K562 (cell line): ENCODE measurements at places on chromosomes 16 and 17.

- no peak for DNase-seq
Observed at GRCh38 chr16:66266436-66267291, 99.8 kb upstream of the CDH5 start.

DNA sequence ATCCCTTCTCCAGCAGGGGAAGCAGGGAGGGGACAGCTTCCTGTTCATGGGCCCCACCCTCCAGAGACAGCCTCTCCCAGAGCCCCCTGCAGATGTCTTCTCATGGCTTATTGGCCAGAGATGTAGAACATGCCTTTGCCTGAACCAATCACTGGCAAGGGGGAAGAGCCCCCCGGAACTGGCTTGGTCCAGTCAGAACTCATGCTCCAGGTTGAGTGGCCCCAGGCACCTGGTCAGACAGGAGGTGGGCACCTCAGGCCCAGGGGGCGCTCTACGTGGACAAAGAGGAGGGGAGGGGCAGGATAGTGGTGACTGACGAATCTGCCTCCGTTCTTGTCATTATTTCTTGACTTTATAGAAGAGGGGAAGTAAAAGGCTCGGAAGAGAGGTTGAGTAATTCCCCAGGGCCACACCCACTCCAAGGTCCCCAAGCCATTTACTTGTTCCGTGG lies 23.6 kb downstream of the RAB11FIP4 start:
- no peak for DNase-seq

DNA sequence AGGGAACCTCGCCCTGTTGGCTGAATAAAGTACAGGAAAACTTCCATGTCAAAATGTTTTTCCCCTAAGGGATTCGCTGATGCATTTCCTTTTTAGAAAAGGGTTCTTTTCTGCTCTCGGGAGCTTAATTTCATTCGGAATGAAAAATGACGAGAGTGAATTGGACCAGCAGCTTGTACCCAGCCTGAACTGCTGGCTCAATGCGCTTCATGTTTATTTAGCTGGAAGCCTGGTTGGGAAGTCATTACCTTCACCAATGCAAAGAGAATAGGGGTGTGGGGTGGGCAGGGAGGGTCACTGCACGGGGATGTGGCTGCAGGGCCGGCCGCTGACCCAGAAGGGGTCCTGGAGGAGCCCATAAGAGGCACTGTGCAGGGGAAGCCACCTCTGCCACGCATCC lies 207.7 kb downstream of the ENGASE start:
- no peak for DNase-seq

GRCh38 chr16:57024894-57025680 lies 35.7 kb downstream of the NLRC5 start:
- DNase-seq: no peak

- no peak for DNase-seq
Observed at GRCh38 chr16:55825115-55825728, 7.7 kb downstream of the CES1 start.

DNA sequence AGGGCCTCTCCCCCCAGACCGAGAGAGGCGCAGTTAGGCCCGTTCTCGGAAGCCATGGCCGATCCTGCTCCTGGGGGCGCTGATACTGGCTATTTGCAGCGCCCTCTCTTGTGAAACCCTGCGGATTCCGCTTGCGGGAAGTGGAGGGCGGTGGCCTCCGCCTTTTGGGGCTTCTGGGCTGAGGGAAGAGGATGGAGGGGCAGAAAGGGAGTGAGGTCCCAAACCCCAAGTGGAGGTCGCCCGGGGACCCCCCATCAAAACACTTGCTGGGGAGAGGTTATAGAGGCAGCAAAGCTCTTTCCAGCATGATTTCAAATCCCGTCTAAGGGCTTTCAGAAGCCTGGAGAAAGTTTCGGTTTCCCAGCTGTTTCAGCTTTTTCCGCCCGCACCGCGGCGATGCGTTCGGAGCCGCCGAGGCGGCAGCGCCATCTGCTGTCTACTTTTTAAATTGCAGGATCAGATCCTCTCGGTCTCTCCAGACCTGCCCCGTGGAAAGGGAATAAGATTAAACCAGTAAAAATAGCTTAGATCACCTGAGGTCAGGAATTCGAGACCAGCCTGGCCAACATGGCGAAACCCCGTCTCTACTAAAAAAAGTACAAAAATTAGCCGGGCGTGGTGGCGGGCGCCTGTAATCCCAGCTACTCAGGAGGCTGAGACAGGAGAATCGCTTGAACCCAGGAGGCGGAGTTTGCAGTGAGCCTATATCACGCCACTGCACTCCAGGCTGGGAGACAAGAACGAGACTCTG lies 15.8 kb downstream of the SNX20 start:
- peak; percentile 69 for DNase-seq

GRCh38 chr16:2271848-2272461 lies 4.0 kb upstream of the RNPS1 start:
- no peak for DNase-seq

DNA sequence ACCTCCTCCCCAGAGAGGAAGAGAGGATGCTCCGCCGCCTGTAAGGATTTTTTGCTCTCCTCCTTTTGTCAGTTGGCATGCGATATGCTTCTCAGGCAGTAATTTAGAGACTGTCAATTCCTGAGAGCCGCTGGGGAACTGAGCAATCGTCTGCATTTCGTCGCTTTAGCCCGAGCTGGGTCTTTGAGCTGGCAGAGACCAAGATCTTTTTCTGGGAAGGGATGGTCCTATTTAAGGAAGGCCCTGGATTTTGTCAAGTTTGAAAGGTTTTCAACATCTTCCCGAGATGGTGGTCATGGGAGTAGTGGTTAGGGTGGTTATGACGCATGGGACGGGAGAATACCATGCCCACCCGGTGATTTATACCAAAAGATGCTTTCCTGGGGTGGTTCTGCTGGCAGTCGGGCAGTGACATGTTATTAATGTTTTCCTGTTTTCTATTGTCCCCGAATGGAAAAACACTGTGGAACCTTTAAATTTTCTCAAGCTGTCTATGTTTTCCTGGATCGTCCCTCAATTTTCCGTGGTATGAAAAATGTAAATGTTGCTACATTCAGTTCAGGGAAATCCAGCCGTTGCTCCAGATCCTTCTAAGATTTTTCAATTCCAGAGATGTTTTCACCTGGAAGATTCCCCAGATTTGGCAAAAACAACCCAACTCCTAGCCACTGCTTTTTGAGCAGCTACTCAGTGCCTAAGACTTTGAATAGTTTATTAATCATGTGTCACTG lies 586.4 kb downstream of the MAF start:
- no peak for DNase-seq

DNA sequence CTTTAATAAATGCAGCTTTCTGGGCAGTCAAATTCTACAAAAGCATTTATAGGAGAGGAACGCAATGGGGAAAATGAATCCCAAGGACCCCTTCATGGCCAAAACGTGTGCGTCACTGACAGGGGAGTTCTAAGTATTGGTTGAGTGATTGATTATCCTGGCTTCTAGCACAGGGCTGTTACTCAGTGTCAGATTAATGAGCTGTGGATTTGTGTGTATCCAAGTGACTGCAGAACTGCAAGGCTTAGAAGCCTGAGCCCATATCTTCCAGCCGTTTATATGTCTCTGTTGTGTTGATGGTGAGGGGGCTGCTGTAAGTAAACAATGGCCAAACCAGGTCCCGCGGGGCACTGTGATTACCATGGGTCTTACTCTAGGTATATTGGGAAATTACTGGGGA lies 129.4 kb downstream of the SHISA9 start:
- no peak for DNase-seq

DNA sequence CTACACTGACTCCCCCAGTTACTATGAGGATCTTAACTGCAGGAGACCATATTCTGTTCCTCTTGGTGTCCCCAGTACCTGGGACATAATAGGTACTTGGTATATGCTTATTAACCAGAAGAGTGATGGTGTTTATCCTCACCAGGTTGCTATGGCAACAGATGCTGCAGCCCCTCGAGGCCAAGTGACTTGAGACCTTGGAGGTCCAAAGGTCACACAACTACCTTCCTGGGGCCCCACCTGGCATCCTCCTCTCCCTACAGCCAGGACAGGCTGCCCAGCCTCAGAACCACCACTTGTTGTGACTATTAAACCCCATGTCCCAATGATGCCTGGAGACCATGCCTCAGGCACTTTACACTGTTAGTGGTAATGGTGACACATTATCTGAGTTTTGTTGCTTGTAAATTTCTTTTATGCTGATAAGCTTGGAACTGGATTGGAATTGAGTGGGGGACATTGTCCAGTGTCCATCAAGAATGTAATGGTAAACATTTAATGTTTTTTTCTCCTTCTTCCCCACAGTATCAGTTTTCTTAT lies 189.4 kb downstream of the CCDC182 start:
- DNase-seq: no peak

GRCh38 chr17:18854956-18855355 lies 3.0 kb upstream of the PRPSAP2 start:
- DNase-seq: no peak

- DNase-seq: no peak
Observed at GRCh38 chr17:81073967-81074839, 39.3 kb downstream of the BAIAP2 start.

DNA sequence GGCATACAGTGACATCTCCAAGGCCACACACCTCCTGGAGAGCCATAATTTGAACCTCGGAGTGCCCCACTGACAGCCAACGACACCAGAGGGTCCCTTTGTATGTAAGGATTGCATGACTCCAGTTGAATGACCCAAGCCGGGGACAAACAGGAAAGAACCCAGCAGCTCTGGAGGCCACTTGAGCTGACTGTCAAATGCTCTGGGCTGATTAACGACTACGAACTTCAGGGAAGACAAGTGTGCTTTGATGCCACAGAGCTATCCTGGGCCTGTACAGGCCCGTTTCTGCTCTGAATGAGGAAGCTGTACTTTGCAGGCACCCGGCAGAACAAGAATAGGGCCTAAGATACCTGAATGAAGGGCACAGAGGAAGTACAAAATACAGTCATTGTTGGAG lies 404.6 kb downstream of the SLC39A11 start:
- no peak for DNase-seq

DNA sequence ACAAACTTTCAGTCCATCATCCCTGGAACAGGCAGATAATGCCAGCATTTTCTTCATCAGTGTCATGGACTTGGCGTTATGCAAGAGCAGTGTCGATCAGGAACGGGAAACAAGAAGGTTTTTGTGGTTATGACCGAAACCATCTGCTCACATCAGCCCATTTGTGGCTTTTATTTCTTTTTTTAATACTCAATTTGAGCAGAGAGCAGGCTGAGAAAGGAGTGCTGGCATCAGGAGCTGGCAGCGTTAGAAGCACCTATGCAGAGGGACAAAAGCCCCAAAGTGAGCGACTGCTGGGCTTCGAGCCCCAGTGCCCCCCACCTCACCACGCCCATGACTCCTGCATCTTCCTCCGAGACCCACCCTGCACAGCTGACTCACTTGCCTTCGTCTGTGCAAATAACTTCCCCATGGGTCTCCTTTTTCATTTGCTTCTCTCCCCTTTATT lies 16.2 kb upstream of the CD300E start:
- DNase-seq: no peak

GRCh38 chr17:78179372-78179771 lies 7.5 kb downstream of the TK1 start:
- no peak for DNase-seq

DNA sequence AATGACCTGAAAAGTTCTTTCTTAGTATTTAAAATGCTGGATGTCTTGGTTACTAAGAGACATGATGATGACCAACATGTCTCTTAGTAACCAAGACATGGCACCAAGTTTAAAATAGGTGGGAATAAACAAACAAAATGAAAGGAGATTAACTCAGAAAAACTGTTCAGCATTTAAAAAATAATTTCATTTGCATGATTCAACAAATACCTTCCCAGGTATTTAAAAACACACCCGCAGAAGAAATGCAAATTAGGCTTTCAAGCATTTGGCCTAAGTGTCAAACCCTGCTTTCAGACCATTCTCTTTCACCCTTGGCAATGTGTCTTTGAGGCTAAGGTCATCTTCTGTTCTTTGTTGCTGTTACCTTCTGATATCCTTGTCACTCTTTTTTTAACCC lies 91.4 kb upstream of the CORO6 start:
- DNase-seq: no peak

DNA sequence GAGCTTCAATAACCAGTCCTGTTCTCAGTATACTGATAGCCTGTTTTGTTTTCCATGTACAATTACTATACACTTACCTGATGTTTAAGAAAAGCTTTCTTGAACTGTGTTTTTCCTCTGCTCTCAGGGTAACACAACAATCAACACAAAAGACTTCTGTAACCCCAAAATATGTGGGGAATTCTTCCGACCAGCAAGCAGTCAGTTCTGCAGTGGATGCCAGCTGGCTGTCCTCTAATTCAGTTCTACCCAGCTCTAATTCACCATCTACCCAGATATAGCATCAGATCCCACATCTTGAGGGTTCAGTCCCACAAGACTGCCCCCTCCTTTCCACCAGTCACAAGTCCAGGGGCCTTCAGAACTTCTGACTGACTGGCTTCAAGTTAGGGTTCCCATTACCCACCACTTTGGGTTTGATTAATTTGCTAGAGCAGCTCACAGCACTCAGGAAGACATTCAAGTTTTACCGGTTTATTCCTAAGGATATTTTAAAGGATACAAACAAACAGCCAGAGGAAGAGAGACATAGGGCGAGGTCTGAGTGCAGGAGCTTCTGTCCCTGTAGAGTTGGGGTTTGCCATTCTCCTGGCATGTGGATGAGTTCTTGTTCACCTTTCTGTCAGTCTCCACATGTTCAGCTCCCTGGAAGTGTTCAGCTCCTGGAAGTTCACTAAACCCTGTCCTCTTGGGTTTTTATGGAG lies 178.2 kb downstream of the CHD9 start:
- no peak for DNase-seq

GRCh38 chr17:57597101-57597500 lies 148.0 kb downstream of the CCDC182 start:
- DNase-seq: no peak

- DNase-seq: no peak
Observed at GRCh38 chr17:57625511-57625910, 119.6 kb downstream of the CCDC182 start.

DNA sequence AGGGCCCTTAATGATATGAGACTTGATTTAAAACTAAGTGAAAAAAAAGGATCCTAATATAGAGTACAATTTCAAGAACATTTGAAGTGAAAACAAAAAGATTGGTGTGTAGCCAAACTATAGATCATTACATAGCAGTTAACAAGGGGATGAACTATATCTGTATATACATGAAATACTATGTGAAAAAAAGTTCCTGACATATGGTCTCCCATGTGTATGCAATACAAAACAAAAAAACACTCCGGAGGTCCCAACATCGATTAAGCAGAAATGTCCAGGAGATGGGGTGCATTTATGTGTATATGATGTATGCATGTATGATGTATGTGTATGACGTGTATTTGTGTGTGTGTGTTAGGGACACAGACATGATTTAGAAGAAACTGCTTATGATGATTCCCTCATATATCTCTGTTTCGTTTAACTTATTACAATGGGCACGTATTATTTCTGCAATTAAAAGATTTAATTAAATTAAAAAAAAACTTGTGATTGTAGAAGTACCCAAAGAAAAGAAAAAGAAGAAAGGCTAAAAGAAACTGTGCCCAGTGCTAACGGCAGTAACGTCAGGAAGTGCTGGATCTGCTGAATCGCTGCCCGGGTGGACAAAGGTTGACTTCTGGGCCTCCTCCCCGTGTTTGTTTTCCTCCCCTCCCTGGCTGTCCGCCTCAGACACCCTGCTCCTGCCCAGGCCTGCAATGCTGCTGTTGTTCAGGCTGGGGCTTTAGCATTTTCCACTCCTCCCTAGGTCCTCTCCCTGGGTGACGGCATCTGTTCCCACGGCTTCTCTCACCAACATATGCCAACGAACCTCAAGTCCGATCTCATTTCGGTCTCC lies 36.9 kb downstream of the TBX4 start:
- no peak for DNase-seq
